ENCODE measurements at places on chromosomes 13 and 19. TPM values are rescaled to one million over a fixed set of nuclear protein-coding genes. Genes with fewer than 3 reads are reported as not detected.

The PRR22 gene
- total RNA-seq = 2.9 TPM

The IZUMO1 gene
- not detected for total RNA-seq

The FCER2 gene
- total RNA-seq = not detected

The PGLYRP1 gene
- total RNA-seq = not detected

The EDDM13 gene
- total RNA-seq = not detected
